ENCODE measurements at places on chromosomes 3 and 15. TPM values are rescaled to one million over a fixed set of nuclear protein-coding genes. Genes with fewer than 3 reads are reported as not detected.

LRRC34 gene
- total RNA-seq, result 13.1 TPM

TPRG1 gene
- total RNA-seq, result 1.4 TPM

SYNPR gene
- 83.5 TPM for total RNA-seq

GRCh38 chr3:169790687-169791429 is 17.7 kb downstream of the MYNN start:
- DNase-seq, result no peak

DNA sequence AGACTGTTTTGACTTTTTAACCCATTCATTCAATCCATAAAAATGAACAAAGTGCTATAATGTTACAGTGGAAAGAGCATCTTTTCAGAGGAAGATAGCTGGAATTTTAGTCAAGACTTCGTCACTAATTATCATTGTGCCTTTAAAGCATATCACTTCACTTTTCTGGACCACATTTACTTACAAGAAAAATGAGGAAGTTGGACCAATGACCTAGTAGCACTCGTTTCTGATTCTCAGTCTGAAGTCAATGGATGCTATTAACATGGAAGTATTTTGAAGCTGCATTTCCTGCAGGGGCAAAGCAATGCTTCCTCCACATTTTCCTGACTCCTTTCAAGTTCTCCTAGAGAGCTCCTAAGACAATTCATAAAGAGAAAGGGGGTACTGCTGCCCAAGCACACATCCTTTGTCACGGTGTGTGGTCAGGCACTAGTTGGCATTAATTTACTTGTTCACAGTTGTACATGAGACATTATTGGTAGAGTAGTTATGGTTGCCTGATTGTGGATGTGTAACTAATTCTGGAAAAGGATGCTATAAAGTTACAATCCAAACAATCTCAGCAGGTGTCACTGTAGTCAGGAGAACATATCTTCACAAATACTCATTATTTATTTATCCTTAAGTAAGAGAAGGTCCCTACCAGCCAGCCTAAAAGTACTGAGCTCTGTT is 1049.1 kb downstream of the FHIT start:
- DNase-seq, result no peak

GRCh38 chr3:189118896-189119295 is 52.9 kb upstream of the TPRG1 start:
- DNase-seq, result no peak

DNA sequence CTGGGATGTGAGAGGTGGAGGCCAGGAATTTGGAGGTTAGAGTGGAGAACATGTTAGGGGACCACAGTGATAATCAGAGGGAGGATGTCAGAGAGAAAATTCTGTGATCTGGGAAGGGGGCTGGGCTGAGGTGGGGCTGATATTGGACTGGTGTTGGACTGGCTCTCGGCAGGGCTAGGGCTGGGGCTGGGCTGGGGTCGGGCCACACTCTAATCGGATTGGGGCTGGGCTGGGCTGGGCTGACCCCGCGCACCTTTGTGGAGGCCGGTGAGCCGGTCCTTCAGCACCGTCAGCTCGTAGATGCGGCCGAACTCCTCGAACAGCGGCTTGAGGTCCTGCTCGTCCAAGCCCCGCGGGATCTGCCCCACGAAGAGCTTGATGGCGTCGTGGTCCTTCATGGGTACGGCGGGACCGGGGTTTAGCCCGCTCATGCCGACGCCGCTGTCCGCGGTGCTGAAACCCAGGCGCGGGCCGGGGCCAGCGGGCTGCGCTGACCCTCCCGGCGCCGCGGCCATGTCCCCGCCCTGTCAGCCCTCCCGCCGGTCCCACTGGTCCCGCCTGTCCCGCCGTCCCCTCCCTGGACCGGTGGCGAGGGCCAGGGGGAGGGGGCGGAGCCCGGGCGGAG is 485 bp downstream of the CELF6 start:
- no peak for DNase-seq

- no peak for DNase-seq
These were observed 32.7 kb downstream of the LRIG1 start for GRCh38 chr3:66467996-66468735.

Data from spinal cord (tissue), 10 donors.